Activated CD4-positive, alpha-beta T cell treated with anti-CD3 and anti-CD28 coated beads for 36 hours (primary cell): ENCODE measurements at places on chromosomes 2 and 18. TPM values are rescaled to one million over a fixed set of nuclear protein-coding genes. Genes with fewer than 3 reads are reported as not detected.
A peak's percentile ranks its signal among the peaks of the same experiment; 100 is the strongest.

SYT4 gene
- total RNA-seq, result not detected

GRCh38 chr2:42127425-42128424 lies 41.4 kb upstream of the EML4 start:
- no peaks in the 10 kb centered on the region for H3K27me3 ChIP-seq
- H3K4me1 ChIP-seq, result peaks cover 87% of the 10 kb centered on the region
- no peaks in the 10 kb centered on the region for H3K36me3 ChIP-seq
- peak overlapping the region; percentile 48 for H3K4me3 ChIP-seq
- peak; percentile 43 for DNase-seq
- peak overlapping the region; percentile 76 for H3K27ac ChIP-seq

DNA sequence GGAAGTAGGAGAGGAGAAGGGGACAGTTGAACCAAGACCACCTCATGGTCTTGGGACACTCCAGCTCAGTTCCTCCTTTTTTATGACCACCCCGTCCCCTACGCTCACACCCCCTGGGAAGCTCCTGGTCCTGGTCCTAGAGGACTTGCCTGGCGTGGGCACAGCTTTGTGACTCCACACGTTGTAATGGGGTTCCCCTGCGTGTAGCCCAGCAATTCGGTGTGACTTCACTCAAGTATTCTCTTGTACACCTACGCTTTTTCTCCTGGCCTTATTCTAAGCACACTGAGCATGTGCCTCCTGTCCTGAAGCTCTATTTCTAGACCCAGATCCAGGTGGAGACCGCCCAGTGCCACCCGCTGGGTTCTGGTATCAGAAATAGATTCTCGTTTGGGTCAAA lies 36.1 kb upstream of the B3GNT7 start:
- no peak for DNase-seq
- H3K27me3 ChIP-seq, result no peaks in the 10 kb centered on the region
- H3K27ac ChIP-seq, result no peak overlapping the region
- no peaks in the 10 kb centered on the region for H3K36me3 ChIP-seq
- H3K4me3 ChIP-seq, result no peak overlapping the region

DNA sequence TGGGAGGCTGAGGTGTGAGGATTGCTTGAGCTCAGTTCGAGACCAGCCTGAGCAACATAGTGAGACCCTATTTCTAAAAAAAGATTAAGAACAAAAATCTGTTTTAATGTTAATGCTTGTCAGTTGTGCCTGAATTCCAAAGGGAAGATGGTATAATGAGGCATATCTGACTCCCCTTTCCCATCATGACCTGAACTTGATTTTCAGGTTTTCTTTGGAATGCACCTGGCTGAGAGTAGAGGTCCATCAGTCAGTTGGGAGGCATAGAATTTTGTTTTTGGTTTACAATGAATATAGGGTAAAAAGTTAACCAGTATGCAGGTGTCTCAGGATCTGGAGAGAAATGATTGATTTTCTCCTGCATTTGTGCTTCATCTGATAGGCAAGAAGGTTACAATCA lies 20.4 kb downstream of the RPIA start:
- no peak overlapping the region for H3K27ac ChIP-seq
- no peak overlapping the region for H3K4me3 ChIP-seq
- no peaks in the 10 kb centered on the region for H3K4me1 ChIP-seq
- peaks cover 27% of the 10 kb centered on the region for H3K36me3 ChIP-seq
- H3K27me3 ChIP-seq, result no peaks in the 10 kb centered on the region

GRCh38 chr2:122754561-122754960 lies 999.1 kb downstream of the TSN start:
- no peak for DNase-seq
- no peak overlapping the region for H3K4me3 ChIP-seq
- H3K4me1 ChIP-seq, result no peaks in the 10 kb centered on the region
- H3K27ac ChIP-seq, result no peak overlapping the region
- no peaks in the 10 kb centered on the region for H3K36me3 ChIP-seq

DNA sequence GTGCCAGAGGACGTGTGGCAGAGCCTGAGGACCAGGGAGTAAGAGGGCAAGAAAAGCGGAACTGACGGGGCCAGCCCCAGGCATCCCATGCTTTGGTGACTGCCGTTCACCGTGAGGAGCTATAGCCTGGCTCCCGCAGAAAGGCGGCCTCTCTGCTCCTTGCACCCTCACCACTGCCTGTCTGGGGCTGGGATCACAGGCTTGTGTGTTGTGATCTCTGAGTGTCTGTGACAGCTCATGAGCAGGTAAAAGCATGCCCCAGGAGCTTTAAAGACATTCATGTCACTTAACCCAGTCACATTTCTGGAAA lies 266.8 kb upstream of the RAB6C start:
- no peaks in the 10 kb centered on the region for H3K4me1 ChIP-seq
- no peaks in the 10 kb centered on the region for H3K27me3 ChIP-seq
- H3K4me3 ChIP-seq, result no peak overlapping the region
- H3K27ac ChIP-seq, result no peak overlapping the region

GRCh38 chr2:4358837-4359236 lies 655.5 kb downstream of the DCDC2C start:
- no peak overlapping the region for H3K27ac ChIP-seq
- no peak overlapping the region for H3K4me3 ChIP-seq
- DNase-seq, result no peak
- H3K4me1 ChIP-seq, result no peaks in the 10 kb centered on the region

DNA sequence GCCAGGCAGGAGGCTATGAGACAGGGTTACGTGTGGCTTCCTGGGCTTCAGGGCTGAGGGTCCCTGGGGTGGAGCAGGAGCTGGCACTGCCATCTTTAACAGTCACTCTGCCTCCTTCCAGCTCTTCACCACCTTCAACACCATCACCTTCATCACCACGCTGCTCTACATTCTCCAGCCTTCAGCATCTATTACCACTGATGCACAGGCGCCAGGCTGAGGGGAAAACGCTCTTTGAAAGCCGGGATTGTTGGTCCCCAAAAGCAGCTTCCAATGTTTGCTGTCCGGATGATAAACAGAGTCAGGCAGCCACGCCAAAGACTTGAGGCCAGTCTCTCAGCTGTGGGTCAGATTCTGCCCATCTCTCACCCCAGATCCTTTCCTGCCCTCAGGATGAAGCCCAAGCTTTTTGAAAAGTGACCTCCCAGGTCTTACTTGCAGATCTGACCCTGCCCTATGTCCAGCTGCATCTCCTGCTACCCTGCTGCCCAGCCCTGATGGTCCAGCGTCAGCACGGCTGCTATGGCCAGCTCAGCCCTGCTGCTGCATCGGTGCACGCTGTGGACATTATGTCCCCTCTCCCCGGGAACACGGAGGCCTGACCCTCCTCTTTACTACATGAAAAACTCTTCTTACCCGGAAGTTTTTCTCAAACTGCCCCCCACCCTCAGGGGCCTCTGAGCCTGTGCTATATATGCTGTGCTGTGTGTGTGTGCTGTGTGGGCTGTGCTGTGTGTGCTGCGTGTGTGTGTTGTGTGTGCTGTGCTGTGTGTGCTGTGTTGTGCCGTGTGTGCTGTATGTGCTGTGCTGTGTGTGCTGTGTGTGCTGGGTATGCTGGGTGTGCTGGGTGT lies 31.2 kb upstream of the MAL start:
- no peaks in the 10 kb centered on the region for H3K4me1 ChIP-seq
- no peak for DNase-seq
- H3K36me3 ChIP-seq, result no peaks in the 10 kb centered on the region

DNA sequence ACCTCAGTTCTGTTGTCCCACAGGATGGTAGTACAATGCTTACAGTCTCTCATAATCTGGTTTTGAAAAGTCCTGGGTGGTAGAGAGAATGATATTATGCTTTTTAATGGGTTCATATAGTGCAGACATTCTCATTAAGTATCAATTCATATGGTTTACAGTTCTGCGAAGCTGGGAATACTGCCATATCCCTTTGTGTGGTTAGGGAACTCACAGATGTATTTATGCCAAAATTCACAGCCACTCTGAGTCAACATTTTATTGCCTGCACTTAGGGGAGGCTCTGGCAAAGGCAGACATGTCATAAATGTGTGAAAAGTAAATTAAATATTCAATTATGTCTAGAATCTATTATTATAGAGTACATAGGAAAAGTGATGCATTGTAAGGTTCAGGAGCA lies 808.2 kb downstream of the SUCLG1 start:
- H3K27me3 ChIP-seq, result no peaks in the 10 kb centered on the region
- H3K27ac ChIP-seq, result no peak overlapping the region
- DNase-seq, result no peak
- H3K4me1 ChIP-seq, result no peaks in the 10 kb centered on the region

GRCh38 chr2:75799859-75800258 lies 89.1 kb upstream of the GCFC2 start:
- H3K27me3 ChIP-seq, result peaks cover 3% of the 10 kb centered on the region
- H3K4me3 ChIP-seq, result no peak overlapping the region
- H3K27ac ChIP-seq, result no peak overlapping the region
- DNase-seq, result no peak
- H3K36me3 ChIP-seq, result no peaks in the 10 kb centered on the region

DNA sequence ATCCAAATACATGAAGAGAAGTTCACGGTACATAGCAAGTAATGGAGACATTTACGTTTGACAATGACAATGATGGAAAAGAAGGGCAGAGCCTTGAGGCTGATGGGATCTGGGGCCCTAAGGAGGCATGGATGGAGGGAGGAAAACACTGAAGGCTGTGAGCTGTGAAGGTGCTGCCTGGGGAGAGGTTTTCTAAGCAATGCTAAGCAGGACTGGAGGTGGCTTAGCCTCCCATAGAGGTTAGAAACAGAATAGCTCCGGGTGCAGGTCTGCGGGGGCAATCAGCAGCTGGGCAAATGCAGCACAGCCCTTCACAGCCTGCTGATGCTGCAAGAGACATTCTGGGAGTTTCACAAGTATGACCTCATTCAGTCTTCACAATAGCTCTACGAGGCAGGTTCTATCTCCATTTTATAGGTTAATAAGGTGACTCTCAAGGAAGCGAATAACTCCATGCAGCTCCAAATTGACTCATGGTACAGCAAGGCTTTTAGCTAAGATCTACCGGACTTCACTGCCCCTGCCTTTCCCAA lies 65.3 kb downstream of the MYT1L start:
- no peaks in the 10 kb centered on the region for H3K36me3 ChIP-seq
- no peak for DNase-seq
- no peaks in the 10 kb centered on the region for H3K4me1 ChIP-seq
- no peak overlapping the region for H3K27ac ChIP-seq

- H3K4me3 ChIP-seq, result no peak overlapping the region
- H3K27ac ChIP-seq, result no peak overlapping the region
- no peaks in the 10 kb centered on the region for H3K36me3 ChIP-seq
- no peak for DNase-seq
Observed at GRCh38 chr2:66489436-66489835, 54.5 kb downstream of the MEIS1 start.

- no peak overlapping the region for H3K4me3 ChIP-seq
- H3K4me1 ChIP-seq, result no peaks in the 10 kb centered on the region
- H3K27ac ChIP-seq, result no peak overlapping the region
- H3K27me3 ChIP-seq, result peaks cover 12% of the 10 kb centered on the region
- DNase-seq, result no peak
Observed at GRCh38 chr2:88218981-88219380, 48.8 kb downstream of the THNSL2 start.

GRCh38 chr2:129181963-129182362 lies 797.5 kb upstream of the RAB6C start:
- no peaks in the 10 kb centered on the region for H3K36me3 ChIP-seq
- peaks cover 2% of the 10 kb centered on the region for H3K27me3 ChIP-seq
- H3K4me1 ChIP-seq, result no peaks in the 10 kb centered on the region

DNA sequence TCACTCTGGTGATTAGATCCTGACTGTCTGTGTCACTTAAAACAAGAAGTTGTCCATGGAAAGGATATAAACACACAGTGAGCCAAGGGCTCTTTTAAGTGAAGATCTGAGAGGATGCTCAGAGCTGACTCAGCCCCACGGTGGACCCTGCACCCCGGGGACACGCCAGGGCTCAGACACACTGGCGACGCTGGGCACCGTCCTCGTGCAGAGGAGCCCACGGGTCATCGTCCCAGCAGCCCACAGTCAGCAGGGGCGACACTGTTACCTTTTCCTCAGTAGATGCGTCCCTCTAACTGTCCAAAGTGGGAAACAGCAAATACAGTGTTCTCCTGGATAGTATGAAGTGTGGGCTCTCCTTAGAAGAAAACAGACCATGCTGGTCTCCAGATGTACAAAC lies 225.6 kb downstream of the HDAC4 start:
- H3K36me3 ChIP-seq, result peaks cover 85% of the 10 kb centered on the region
- no peaks in the 10 kb centered on the region for H3K27me3 ChIP-seq
- H3K4me1 ChIP-seq, result peaks cover 4% of the 10 kb centered on the region
- no peak for DNase-seq
- H3K4me3 ChIP-seq, result no peak overlapping the region
- no peak overlapping the region for H3K27ac ChIP-seq

DNA sequence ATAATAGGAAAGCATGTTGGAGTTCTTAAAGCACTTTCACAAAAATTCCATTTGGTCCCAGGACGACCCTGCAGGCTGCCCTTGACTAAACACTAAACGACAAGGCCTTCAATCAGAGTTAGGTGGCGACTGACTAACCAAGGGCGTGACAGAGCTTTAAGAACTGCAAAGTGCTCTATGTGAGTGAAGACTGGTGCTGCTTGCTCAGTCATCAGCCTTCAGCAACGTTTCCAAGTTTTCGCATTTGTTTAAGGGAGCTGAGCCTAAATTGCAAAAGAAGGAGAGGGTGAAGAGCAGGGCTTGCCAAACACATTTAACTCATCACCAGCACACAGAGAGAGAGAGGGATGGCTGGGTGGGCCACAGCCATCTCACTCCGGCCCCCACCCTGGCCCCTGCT lies 204.7 kb upstream of the PID1 start:
- H3K27ac ChIP-seq, result no peak overlapping the region
- no peaks in the 10 kb centered on the region for H3K36me3 ChIP-seq
- H3K4me3 ChIP-seq, result no peak overlapping the region
- H3K4me1 ChIP-seq, result no peaks in the 10 kb centered on the region
- peaks cover 7% of the 10 kb centered on the region for H3K27me3 ChIP-seq

GRCh38 chr2:64406407-64406774 lies 47.6 kb upstream of the LGALSL start:
- DNase-seq, result no peak
- no peaks in the 10 kb centered on the region for H3K4me1 ChIP-seq
- H3K27ac ChIP-seq, result no peak overlapping the region
- no peaks in the 10 kb centered on the region for H3K36me3 ChIP-seq

DNA sequence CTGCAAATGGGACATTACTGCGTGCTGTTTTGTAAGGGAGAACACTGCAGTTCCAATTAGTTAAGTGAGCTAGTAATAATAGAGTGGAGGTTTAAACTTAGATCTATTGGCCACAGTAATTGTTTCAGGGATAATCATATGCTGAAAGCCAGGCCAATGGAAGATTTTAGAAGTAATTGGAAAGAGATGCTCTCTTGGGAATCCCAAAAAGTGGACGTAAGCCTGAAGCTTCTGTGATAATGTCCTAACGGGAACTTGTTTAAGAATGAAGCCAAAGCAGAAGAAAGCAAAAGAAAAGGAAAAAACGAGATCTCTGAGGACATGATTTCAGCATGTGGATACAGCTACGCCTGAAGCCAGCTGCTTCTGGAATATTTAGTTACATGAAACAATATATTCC lies 594.6 kb downstream of the SLC4A3 start:
- H3K4me3 ChIP-seq, result no peak overlapping the region
- H3K27ac ChIP-seq, result no peak overlapping the region
- no peaks in the 10 kb centered on the region for H3K27me3 ChIP-seq
- no peak for DNase-seq
- H3K36me3 ChIP-seq, result no peaks in the 10 kb centered on the region
- no peaks in the 10 kb centered on the region for H3K4me1 ChIP-seq

- no peaks in the 10 kb centered on the region for H3K4me1 ChIP-seq
- H3K27me3 ChIP-seq, result no peaks in the 10 kb centered on the region
- H3K36me3 ChIP-seq, result no peaks in the 10 kb centered on the region
- H3K27ac ChIP-seq, result no peak overlapping the region
- H3K4me3 ChIP-seq, result no peak overlapping the region
- no peak for DNase-seq
Observed at GRCh38 chr18:78736015-78736690, 243.5 kb upstream of the SALL3 start.

GRCh38 chr2:238322001-238322411 lies 1.7 kb downstream of the TRAF3IP1 start:
- peaks cover 4% of the 10 kb centered on the region for H3K36me3 ChIP-seq
- peaks cover 23% of the 10 kb centered on the region for H3K4me1 ChIP-seq
- no peak overlapping the region for H3K27ac ChIP-seq
- H3K27me3 ChIP-seq, result no peaks in the 10 kb centered on the region
